ENCODE measurements at places on chromosomes 6 and 20.

DNA sequence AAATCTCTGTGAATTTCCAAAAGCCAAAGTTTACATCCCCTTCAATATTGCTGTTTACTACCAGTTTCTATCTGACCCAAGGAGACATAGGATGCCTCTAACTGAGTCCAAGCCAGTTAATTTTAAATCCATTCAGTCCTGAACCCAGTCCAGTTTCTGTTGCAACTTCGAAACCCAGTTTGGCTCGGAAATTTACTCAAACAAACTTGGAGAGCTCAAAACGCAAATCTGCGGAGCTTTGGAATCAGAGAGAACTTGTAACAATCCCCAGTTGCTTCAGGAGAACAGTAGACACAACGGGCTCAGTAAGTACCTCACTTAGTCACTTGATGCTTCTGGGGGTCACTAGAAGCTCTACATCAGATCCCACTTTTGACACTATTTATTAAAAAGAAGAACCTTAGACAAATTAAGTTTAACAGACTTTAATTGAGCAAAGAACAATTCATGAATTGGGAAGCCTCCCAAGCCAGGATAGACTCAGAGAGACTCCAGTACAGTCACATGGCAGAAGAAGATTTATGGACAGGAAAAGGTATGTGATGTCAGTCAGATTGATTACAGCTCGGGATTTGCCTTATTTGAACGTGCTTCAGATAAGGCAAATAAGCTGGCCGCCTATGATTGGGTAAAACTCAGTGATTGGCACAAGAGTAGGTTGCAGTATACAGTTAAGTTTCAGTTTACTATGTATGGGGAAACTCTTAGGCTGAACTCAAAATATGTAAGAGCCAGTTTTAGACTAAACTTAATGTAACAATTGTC is 118.0 kb downstream of the RFPL4B start:
- no peak for DNase-seq

- DNase-seq: peak; percentile 14
These were observed 125.1 kb upstream of the BTBD3 start for GRCh38 chr20:11792568-11792953.

- no peak for DNase-seq
These were observed 752.6 kb upstream of the MARCKS start for GRCh38 chr6:113104541-113104940.

DNA sequence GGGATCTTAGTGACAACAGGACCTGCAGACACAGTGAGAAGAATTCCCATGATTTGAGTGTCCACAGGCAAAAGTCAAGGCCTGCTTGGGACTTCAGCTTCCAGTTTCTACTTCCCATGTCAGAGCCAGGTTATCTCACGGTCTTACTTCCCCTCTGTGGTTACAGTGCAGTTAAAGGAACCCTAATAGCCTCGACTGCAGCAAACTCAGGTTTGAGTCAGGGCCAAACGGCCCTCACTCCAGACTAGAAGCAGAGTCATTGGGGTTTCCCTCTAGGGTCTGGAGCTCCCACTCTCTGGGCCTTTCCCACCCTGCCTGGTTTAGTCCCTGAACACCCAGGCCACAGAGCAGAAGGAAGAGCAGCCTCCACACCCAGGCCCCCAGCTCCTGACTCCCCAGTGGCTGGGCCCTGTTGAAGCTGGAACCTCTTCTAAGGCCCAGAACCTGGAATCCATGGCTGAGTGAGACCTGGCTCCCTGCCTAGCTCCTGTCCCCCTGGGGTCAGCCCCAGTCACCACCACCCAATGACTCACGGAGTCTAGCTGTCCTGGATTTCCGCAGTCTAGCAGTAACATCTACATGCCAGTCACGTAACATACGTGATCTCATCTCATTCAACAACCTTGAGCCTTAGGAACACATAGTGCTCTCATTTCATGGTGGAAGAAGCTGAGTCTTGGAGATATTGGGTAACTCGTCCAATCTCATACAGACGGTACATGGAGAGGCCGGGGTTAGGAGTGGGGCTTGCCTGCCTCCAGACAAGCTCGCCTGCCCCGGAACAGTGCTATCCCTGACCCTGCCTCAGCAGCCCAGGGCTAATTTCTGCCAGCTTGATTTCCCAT is 9.2 kb upstream of the GHRH start:
- no peak for DNase-seq

DNA sequence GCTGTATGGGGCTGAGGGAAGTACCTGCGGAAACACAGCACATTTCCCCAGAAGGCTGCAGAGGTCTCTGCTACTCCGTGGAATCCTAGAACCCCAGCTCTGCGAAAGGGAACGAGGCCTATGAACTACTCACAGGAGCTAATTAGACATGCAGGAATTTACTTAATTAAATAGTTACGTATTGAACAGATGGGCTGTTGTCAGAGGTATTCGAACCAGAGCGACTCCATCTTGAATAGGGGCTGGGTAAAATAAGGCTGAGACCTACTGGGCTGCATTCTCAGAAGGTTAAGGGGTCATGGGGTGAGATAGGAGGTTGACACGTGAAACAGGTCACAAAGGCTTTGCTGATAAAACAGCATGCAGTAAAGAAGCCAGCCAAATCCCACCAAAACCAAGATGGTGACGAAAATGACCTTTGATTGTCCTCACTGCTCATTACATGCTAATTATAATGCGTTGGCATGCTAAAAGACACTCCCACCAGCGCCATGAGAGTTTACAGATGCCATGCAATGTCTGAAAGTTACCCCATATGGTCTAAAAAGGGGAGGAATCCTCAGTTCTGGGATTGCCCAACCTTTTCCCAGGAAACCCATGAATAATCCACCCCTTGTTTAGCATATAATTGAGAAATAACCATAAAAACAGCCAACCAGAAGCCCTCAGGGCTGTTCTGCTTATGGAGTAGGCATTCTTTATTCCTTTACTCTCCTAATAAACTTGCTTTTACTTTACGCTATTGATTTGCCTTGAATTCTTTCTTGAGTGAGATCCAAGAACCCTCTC is 14.7 kb upstream of the SSTR4 start:
- no peak for DNase-seq

GRCh38 chr6:150373260-150373701 is 4.5 kb downstream of the IYD start:
- DNase-seq: no peak

DNA sequence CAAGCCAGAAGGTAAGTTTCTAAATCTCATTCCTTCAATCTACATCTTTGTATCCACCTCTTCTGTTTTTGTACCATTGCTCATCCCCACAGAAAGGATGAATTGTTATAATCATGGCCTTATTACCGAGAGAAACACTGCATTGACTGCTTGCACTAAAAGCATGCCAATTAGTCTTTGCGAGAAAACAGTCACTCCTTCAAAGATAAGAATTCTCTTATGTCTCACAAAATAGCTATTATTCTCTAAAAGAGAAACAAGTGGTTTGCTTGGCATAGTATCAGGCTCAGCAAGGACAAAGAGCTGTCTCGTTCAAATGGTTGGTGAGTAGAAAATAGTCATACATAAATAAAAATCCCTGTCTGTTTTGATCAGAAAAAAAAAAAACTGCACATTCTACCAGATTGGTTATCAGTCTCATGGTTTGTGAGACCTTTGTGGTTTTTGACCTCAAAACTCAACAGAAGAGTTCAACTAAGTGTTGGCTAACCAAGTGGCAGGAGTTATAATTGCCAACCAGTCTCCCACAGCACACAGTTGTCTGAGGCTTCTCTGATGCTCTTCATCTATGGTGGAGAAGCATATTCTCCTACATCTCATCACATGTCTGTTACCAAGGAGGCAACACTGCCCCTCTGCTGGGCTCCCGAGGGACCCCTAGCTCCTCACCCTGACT is 35.1 kb upstream of the ARMH2 start:
- no peak for DNase-seq

DNA sequence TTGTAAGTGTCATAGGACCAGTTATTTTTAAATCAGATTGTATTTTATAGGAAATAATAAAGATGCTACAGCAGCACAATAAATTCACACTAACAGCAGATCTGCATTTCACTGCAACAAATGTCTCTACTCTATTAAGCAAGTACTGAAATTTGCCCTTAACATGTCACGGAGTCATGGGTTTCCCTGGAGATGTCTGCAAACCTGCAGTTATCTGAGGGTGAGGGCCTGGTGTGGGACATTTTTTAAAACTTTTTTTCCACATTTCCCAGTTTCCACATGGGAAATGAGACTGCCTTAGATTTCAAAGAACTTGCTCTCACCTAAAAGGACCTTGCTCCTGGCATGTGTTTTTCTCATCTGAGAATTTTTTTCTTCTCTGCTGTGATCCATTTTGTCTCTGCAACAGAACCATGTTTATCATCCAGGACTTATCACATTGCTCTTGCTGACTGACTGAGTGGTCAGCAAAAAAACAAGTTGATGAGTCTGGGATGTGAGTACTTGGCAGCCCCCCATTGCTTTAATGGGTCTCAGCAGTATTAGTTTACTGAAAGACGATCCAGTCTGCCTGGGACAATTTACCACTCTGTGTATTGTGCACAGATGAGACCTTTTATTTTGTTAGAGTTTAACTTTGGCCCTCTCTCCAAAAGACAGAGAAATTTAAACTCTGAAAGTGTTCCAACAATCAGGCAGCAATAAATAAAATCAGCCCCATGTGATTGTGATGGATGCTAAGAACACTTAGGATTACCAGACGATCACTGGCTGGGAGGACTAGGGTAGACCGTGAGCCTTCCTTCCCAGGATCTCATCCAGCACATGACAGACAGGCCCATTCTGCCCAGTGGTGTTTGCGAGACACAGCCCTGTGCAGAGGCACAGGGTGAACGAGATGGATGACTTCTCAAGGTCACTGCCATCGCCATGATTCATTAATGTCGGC is 268.8 kb downstream of the BTBD9 start:
- DNase-seq: peak; percentile 61

- no peak for DNase-seq
These were observed 20.2 kb upstream of the TTK start for GRCh38 chr6:79984261-79984660.

- DNase-seq: no peak
These were observed 75.7 kb upstream of the SNX9 start for GRCh38 chr6:157747370-157747769.

All from NCI-H1417 (cell line).